ENCODE measurements at places on chromosomes 13 and 19.

- DNase-seq = peak; percentile 84
Observed at GRCh38 chr19:11530432-11530831, 1.5 kb upstream of the ECSIT start.

- DNase-seq = peak; percentile 47
Observed at GRCh38 chr19:48391100-48392005, at the start of gene KDELR1. Gene KDELR1, minus strand, starts transcription at chr19:48391551. Its CDS starts 193 bp downstream, at chr19:48391358.

DNA sequence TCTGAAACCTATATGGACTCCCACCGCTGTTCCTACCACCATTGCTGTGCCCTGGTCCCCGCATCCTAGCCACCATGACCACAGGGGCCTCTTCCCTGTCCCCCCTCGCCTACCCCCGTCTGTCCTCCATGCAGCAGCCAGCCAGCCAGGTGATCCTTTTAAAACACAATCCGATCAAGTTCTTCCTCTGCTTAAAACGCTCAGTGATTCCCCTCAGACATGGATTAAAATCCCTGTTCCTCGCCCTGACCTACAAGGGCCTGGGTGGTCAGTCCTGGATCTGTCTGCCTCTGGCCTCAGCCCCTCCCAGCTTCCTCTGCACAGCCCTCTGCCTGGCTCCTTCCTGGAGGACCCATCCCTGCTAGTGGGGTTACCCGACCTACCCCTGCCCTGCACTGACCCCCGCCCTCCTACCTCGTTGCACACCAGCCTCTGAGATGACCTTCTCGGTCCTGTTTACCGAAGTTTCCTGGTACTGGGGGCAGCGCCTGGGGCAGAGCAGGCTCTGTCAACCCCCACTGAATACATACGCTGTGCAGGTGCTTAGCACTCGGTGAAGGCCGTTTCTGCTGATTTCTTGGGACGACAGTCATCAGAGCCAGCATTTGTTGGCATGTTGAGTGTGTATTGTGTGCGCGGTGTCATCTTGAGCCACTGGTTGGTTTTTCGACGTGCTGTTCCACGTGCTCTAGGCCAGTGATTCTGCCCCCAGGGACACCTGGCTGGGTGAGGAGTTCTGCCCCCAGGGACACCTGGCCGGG is 14.7 kb upstream of the LENG8 start:
- no peak for DNase-seq

- DNase-seq = no peak
Observed at GRCh38 chr13:112690283-112690929, 568 bp downstream of the ATP11A start.

GRCh38 chr13:52104624-52105023 is 24.2 kb downstream of the NEK5 start:
- DNase-seq = peak; percentile 17

GRCh38 chr13:50461189-50461588 is 382.3 kb downstream of the DLEU7 start:
- DNase-seq = no peak

- peak; percentile 41 for DNase-seq
Observed at GRCh38 chr13:40446365-40446764, 220.1 kb downstream of the FOXO1 start.

- DNase-seq = no peak
Observed at GRCh38 chr13:110624766-110625756, 9.7 kb downstream of the NAXD start.

DNA sequence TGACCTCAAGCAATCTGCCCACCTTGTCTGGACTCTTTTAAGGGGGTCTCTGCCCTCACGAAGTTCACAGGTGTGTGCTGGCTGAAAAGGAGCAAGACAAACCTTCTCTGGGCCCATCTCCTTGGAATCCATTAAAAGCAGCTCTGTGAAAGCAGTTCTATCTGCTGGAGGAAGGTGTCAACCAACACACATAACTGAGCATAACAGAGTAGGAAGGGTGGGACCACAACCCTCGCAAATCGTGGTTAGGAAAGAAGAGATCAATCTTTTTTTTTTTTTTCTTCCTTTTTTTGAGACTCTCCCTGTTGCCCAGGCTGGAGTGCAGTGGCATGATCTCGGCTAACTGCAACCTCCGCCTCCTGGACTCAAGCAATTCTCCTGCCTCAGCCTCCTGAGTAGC is 1.4 kb downstream of the SUGP2 start:
- DNase-seq = no peak
